GM23338 (cell line): ENCODE measurements at places on chromosomes 1 and 21.

- DNase-seq = no peak
Measured at GRCh38 chr1:44321466-44321865, 33.6 kb downstream of the ERI3 start.

DNA sequence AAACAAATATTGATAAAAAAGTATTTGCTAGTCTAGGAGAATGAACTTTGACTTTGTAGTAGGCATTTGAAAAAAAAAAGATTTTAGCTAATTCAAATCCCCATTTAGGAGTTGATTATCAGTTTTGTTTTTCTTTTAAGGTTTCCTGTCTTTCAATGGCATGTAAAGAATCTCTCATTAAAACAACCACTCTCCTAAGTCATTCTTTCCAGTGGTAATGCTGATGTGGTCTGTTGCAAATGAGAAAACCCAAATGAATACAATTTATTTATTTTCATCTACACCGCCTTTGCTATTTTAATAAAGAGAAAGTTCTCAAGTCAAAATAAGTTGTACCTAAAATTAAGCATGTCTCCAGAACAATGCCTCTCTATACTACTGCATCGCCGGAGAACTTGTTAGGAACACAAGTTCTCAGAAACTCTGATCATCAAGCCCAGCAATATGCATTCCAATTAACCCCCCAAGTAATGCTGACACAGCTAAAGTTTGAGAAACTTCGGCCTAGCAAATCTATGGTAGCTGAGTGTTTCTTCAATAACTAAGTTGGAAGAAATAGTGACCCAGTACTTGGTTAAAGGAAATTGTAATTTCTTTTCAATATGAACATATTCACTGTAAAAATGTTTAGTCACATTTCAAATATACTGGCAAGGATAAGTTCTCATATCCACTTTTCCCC, 255.1 kb downstream of the PTPRC start:
- no peak for DNase-seq

DNA sequence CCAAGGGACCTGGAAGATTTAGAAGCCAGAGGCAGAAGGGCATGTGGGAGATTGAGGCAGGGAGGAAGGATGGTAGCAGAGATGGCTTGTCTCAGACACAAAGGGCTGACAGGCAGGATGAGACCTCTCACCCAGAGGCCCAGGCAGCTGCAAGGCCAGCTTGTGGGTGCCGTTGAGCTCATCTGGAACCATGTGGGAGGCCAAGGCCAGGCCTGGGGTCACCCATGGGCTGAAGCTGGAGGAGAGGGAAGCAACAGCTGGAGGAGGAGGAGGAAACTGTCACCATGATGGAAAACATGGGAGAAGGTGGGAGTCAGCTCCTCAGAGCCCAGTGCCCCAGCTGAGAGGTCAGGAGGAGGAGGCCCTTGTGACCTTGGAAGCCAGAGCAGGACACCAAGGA, 6.4 kb downstream of the CRABP2 start:
- DNase-seq = no peak

- no peak for DNase-seq
Measured at GRCh38 chr1:16175610-16176553, 20.0 kb upstream of the EPHA2 start.

DNA sequence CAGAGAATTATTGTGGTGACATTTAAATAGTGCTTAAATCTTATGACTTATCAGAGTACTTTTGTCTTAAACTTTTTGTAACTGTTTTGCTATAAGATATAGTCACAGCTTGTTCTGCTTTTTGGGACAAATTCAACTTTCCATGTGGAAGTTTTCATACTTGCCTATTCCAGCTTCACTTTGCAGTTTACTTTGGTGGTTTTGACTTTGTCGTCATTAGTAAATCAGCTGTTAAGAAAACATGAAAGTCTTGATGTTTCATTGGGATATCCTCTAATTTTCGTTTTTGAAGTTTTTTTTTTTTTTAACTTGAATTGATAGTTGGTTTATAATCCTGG, 31.3 kb downstream of the SDCCAG8 start:
- no peak for DNase-seq

DNA sequence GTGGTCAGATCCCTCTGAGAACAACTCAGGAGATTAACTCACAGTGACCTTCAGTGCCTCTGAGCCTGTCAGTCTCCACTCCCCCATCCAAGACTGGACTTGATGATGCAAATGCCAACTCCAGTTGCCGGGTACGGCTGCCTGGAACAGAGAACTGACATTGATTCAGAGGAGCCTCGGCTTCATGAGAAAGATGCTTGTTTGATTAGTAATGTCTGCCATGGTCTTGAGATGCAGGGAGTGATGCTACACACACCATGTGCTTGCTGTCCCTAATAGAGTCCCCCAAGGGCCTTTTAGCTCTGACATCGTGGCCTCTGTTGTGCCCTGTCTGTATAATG, 51.8 kb upstream of the LRP8 start:
- DNase-seq = no peak
